Right lung (tissue), 10 donors: ENCODE measurements at places on chromosomes 3 and 15. TPM values are rescaled to one million over a fixed set of nuclear protein-coding genes. Genes with fewer than 3 reads are reported as not detected.

GRCh38 chr3:13653631-13654279 is 104.8 kb downstream of the FBLN2 start:
- DNase-seq = no peak

- DNase-seq = no peak
These were observed 1.4 kb downstream of the CHL1 start for GRCh38 chr3:197828-198491.

DNA sequence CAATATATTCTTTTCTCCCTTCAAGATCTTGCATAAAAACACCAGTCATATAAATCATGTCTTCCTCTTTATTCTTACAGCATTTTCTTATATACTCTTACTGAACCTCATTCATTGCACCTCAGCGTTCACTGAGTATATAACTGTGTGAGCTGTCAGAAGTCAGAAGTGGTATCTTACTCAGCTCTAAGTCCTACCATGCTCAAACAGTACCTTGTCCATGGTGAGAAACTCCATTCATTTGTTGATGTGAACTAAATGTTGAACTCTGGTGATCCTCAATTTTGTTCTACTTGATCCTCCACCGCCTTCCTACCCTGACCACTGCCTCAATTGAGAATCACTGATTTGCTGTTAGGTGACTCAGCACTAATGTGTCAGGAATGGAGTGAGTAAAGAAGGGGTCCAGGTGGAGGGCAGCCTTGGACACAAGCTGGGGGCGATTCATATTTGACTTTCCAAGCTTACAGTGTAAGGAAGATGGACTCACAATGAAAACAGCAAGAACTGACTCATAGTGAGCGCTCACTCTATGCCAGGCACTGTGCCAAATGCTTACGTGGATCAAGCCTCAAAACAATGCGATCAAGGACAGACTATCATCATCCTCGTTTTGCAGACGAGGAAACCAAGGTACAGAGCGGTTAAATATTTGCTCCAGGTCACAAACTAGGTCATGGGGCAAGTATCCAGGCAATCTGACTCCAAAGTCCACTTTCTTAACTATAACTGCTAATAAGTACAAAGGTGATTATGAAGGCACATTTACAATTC is 13.5 kb upstream of the ZFYVE19 start:
- no peak for DNase-seq

DNA sequence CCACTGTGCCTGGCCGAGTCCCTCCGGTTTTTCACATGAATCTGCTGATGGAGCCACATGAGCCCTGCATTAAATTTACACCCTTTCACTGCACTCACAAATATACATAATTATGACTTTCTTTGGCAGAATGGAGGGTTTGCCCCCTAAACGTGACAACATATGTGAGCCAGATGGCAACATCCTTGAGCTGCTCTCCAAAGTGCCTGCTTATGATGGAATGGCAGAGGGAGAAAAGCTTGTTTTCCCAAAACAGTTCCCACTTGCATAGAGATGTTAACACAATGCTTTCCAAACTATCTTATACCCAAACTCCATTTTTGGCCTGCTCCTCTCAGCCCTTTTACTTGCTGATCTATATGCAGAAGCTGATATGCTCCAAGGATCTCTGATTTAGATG is 54.9 kb downstream of the ABCC5 start:
- DNase-seq = no peak

- no peak for DNase-seq
These were observed 135.7 kb upstream of the IL12A start for GRCh38 chr3:159852821-159853505.

DNA sequence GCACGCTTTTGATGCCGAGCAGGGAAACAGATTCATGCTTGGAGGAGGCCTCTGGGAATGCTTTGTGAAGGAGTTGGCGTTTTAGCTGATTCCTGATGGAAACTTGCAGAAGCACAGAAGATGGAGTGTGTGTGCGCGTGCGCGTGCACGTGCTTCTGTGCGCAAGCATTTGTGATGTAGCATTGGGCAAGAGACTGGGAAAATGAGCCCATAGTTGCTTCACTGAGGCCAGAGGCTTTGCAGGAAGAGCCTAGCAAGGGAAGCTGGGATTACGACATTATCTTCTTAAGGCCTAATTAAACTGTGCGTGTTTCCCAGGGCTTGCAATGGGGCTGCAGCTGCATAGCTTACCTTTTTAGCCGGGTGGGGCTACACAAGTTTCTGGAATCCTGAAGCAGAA is 18.1 kb upstream of the AGBL1 start:
- no peak for DNase-seq

DNA sequence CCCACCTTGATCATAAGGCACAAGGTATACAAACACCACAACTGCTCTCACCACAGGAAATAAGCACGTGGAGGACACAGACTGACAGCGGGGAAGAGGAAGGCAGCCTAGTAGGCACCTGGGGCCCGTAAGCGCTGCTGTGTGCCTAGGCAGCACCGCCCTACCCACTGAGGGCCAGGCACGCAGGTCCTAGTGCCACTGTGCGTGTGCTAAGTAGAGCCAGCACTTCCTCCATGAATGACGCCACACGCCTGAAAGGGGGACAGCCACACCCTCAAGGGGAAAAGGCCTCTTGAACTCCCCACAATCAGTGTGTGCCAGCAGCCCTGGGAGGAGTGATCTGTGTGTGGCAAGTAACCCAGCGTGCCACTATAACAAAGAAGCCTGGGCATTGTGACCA is 73.0 kb downstream of the ATP1B3 start:
- no peak for DNase-seq

GRCh38 chr3:186247821-186248814 is 113.9 kb downstream of the DGKG start:
- DNase-seq = no peak

LRRC31 gene
- 0.06 TPM for polyA plus RNA-seq

CAMKV gene
- 0.06 TPM for polyA plus RNA-seq

CPNE9 gene
- 0.05 TPM for polyA plus RNA-seq
